ENCODE measurements at places on chromosomes 3 and 15.

DNA sequence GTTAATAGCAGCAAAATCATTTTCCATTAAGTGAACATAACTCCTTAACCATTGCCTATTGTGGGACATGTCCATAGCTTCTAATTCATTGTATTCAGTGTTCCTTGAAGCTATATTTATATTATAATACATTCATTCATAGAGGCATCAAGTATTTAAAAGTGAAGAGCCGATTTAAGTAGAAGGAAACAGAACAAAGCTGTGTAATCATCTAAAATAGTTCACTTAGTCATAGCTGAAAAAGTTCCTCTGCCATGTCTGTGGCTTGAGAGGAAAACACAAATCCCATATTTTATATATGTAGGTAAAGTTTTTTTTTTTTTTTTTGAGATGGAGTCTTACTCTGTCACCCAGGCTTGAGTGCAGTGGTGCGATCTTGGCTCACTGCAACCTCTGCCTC is 54.5 kb downstream of the TMEM108 start:
- no peak for DNase-seq

DNA sequence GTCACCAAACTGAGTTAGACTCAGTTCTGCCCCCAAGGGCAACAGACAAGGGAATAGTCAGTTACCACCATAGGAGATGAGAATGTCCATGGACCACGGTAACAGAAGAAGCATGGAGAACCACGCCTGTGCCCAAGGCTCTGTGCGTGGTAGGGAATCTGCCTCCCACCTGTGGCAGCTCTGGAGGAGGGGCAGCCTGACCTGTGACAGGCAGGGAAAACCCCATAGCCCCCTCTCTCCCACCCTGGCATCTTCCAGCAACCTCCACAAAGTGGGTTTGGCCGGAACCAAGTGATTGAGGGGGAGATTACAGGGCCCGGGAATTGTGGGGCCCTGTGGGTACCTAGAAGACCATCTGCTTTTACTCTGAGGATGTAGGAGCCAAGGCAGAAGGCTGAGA is 14.3 kb upstream of the LTF start:
- no peak for DNase-seq

- no peak for DNase-seq
Measured at GRCh38 chr15:48440084-48440483, 108.9 kb downstream of the DUT start.

GRCh38 chr3:37862903-37863815 is 1.5 kb downstream of the CTDSPL start:
- DNase-seq, result no peak

All from HCT116 (cell line).